Activated CD8-positive, alpha-beta T cell treated with anti-CD3 and anti-CD28 coated beads for 36 hours (primary cell): ENCODE measurements at places on chromosomes 12 and 14.
A peak's percentile ranks its signal among the peaks of the same experiment; 100 is the strongest.

DNA sequence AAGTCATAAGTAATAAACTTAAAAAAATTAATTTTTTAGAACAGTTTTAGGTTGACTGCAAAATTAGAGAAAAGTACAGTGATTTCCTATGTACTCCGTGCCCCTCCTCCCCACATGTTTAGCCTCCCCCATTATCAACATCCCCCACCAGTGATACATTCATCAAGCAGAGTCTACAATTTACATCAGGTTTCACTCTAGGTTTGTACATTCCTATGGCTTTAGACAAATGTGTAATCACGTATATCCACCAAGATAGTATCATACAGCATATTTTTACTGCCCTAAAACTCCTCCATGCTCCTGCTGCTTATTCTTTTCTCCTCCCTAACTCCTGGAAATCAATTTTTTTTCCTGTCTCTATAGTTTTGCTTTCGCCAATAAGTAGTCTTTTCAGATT lies 438.7 kb downstream of the LRFN5 start:
- no peak for DNase-seq

DNA sequence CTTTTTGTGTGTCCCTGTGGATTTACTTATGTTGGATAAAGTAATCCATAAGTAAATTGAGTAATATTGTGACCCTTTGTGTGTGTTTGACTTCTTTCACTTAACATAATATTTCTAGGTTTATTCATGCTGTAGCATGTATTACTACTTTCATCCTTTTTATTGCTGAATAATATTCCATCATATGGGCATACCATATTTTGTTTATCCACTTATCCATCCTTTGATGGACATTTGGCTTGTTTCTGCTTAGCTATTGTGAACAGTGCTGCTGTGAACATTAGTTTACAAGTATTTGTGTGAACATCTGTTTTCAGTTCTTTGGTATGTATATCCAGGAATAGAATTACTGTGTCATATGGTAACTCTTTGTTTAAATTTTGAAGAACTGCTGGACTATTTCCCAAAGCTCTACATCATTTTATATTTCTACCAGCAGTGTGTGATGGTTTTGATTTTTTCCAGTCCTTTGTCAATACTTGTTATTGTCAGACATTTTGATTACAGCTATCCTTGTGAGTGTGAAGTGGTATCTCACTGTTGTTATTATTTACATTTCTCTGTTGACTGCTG lies 25.2 kb downstream of the G2E3 start:
- no peak for DNase-seq

DNA sequence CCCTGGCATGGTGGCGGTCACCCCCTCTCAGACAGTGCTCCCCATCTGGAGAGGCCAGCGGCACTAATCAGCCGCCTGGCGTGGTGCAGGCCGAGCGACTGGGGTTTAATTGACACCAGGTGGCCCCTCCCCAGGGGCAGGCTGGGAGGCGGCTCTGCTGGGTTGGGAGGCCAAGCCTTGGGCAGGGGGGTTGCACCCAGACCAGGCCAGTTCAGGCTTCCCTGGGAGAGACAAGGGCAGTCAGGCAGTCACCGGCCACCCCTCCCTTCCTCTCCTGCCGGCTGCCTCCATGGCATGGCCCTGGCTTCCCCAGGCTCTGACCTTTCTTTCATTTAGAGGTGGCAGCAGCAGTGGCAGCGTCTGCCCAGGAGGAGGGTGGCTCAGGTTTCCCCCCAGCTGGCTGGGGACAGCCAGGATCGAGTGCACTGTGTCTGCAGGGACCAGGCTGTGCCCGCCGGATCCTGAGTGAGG lies 78.1 kb upstream of the NOS1 start:
- no peak for DNase-seq

GRCh38 chr12:26608706-26609105 lies 224.3 kb downstream of the ITPR2 start:
- no peak for DNase-seq

- DNase-seq: no peak
Observed at GRCh38 chr14:28785096-28785952, 18.7 kb downstream of the FOXG1 start.

GRCh38 chr12:128810182-128811127 lies 13.3 kb downstream of the SLC15A4 start:
- DNase-seq: peak; percentile 35

DNA sequence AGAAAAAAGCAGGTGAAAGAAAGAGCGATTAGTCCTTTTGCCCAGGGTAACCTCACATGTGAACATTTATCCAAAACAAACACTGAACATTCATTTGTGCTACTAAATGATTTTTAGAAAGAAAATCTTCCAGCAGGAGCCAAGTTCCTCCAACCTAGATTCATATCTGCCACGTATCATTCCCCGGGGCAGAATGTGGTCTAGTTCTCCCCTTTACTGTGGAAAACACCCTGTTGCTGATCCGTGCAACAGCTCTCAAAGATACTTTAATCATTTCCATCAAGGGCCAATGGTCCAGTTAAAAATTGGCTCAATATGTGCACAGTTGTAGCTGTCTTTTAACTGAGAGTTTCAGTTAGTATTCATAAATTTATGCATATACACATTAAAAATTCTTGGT lies 479.1 kb downstream of the ATP23 start:
- DNase-seq: no peak

DNA sequence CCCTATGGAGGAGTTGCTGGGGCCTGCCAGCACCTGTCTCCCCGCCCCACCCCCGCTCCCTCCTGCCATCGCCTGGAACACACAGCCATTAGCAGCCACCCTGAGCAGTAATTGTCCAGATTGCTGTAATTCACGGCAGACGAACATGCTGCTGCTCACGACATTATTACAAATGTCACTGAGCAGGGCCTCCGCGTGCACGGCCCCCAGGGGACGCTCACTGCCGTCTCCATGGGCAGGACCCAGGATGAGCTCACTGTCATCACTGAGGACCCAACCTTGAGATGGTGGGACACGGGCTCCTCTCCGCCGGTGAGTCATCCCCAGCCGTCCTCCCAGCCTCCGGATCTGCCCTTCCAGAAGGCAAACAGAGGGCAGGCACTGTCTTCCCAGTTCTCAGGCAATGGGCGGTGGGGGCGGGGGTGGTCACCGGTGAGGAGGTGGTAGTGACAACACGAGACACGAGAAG lies 100.4 kb downstream of the RFLNA start:
- DNase-seq: no peak
